ENCODE measurements at places on chromosomes 3 and 15.
A peak's percentile ranks its signal among the peaks of the same experiment; 100 is the strongest.

DNA sequence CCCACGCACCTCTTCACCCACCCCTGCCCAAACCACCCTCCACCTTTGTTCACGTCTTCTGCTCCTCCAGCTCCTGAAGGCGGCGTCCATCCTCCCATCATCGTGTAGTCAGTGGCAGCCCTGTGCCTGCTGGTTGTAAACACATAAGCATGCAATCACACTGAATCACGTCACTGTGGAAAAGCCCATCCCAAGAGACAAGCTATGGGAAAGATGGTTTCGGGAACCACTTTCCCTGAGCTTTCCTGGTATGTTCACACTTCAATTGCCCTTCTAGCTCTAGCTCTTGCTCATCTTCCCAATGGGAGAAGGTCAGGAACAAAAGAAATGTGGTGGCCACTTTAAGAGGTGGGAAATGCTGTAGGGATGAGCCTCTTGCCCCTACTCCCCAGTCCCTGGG is 14.4 kb upstream of the GOLGA8J start:
- DNase-seq: no peak

DNA sequence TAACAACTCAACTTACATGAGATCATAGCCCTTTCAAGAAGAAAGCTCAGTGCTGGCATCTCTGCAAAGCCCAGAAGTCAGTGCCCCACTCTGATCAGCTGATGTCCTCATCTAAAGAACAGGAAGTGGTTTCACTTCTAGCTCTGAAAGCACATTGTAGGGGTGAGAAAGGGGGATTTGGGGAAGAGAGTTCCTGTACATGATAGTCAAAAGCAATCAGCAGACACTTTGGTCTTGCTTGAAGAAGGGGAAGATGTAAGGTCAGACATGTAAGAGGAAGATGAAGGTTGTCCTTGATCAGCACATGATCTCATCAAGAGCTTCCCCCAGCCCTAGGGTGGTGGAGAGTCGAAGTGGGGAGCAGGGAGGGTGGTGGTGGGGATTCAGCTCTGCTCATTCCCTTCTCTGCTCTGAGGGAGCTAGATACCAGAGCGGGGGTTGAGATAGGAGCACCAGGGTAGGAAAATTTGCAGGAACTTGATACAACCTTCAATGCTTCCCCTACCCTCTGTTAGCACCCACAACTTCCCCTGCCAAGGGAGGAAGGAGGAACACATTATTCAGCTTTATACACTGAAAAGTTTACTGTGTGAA is 76.4 kb upstream of the ETV5 start:
- DNase-seq: no peak

GRCh38 chr3:52041118-52041731 is 15.1 kb downstream of the DUSP7 start:
- no peak for DNase-seq

- DNase-seq: no peak
These were observed 878 bp downstream of the SPPL2A start for GRCh38 chr15:50764461-50765194.

DNA sequence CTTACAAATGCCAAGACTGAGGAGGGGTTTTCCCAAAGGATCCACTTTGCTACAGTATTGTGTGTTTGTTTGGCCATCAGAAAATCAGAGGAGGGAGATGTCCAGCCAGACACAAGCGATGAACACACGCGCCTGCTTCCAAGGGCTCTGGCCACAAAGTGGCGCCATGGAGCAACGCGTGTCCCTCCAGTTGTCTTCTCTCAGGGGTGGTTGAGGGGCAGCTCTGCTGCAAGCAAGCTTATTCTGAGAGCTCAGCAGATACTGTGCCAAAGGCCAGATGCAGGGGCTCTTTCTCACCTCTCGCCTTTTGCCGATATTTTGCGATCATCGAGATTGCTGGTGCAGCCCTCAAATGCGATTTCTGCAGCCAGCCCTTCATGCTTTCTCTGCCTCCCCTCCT is 88.9 kb upstream of the OSBPL11 start:
- no peak for DNase-seq

DNA sequence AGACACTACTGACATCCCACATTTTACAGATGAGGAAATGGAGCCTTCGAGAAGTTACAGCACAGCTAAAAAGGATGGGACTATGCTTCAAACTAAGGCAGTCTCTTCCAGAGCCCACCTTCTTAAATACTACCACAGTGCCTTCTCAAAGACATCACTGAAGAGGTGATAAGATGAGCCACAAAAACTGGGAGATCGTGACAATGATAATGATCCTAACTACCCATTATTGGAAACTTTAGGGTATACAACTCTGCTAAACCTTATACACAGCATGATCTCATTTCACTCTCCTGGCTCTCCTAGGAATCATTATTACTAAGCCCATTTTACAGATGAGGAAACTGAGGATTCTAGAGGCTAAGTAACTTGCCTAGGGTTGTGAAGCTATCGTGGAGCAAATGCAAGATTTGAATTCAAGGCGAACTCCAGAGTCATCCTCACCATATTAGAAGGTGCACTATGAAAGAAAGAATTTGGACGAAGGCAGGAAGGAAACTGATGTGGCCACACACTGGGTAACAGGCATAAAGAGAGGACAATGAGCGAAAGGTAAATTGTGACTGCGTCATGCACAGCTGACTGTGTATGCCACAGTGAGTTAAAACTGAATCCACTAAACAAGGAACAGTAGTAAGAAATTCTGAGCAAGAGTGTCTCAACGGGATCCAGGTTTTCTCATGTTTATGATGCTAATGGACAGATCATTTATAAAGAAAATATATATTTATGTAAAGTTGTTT is 55.4 kb downstream of the SUCLG2 start:
- no peak for DNase-seq

GRCh38 chr3:45760878-45761711 is 35.2 kb downstream of the SLC6A20 start:
- DNase-seq: peak; percentile 13

- DNase-seq: no peak
These were observed 8.8 kb downstream of the UBL7 start for GRCh38 chr15:74451861-74452835.

DNA sequence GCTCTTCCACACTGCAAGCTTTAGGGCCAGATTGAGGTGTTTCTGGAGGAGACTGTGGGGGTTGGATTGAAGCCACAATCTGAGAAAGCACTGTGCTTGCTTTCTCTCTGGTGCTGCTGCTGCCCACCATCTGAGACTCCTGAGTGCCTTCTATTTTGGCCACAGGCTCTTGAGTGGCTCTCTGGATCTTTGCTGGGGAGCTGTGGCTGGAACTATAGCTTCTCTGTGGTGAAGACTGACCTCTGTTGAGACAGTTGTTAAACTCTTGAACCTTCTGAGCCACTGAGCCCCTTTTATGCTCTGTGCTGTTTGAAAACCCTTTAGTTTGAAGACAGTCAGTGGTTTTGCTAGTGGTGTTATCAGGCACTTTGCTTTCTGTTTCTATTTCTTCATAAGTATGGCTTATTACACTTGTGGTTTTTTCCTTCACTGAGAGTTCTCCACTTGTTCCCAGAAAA is 108.7 kb upstream of the TSPAN3 start:
- DNase-seq: no peak

DNA sequence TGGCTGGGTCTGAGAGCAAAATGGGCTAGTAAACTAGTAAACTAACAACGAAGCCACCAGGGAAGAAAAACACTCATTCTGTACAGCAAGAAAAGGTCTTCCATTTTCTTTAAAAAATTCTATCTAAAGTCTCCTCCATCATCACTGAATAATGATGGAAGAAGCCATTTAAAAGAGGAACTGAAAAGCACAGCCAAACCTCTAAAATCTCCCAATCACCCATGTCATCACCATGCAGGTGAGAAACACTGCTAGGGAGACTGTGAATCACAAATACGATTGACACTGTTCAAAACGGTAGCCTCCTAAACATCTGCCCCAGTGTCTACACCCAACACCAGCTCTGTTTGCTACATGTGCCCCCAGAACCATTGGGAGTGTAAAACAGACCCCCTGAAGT is 140.4 kb downstream of the RORA start:
- no peak for DNase-seq

DNA sequence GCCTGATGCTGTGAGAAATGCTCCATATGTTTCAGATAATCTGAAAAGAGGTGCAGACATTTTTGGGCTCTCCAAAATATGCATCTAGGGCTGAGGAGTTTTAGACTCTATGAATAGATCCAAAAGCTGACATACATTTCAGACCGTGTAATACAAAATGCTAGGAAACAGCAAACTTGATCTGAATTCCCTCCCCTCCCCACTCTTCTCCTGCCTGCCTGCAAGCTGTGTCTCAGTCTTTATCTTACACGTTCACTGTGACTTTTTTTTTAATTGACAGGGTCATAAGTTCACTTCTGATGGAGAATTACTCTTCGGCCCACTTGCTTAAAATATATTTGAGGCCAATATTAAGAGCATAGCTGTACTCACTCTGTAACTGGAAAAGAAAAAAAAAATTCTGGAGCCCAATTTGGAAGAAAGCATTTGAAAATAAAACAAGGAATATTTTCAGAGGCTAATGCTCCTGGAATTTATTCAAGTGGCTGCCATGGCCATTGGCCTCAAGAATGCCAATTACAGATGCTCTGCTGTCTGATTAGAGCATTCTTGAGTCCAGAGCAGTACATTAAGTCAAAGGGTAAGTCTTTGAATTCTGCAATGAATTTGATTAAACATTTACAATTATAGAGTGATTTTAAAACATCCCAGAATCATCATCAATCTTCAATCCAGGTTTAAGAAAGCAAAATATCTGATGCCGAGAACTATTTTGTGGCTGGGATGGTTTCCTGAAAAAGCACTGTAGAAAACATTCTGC is 146.2 kb upstream of the SEMA6D start:
- DNase-seq: no peak

GRCh38 chr3:106588739-106589138 is 719.9 kb upstream of the CBLB start:
- DNase-seq: no peak

DNA sequence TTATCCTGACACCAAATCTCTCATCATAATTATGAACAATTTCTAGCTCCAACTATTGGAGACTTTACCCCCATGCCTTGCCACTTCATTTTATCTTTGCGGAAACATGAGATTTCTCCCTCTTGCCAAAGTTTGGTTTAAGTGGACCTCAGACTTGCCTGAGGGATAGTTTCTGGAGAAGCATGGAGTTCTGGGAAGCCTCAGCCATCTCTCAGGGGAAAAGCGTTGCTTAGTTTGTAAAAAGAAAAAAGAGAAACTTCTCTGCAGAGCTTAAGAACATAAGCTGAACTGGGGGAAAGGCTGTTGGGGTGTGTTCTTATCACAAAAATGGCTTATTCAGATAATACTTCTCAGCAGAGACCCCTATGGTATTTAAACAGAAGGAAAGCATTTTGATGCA is 347.4 kb upstream of the ADAMTS9 start:
- DNase-seq: no peak

Measured in activated T-helper 1 cell treated with anti-CD3 and anti-CD28 coated beads, Interleukin-2, amount 50 U/mL, for 16 hours (primary cell).